Large intestine (tissue), 12 donors: ENCODE measurements at places on chromosomes 5 and 9. TPM values are rescaled to one million over a fixed set of nuclear protein-coding genes. Genes with fewer than 3 reads are reported as not detected.

DNA sequence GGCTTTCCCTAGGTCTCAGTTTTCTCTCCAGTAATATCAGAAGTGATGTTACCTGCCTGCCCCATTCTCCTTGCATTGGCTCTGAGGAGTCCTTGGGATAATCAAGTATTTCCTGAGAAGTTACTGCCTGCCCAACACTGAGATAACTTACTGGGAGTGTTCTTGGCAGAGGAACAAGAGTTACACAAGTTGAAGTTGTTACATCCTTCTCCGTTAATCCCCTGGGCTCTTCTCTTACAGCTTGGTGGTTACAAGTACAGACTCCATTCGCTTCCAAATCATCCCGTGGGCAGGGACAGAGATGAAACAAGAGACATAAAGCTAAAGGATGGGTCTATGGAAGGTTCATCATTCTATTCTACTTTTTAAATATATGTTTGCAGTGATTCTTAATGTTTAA, 74.1 kb upstream of the SAP30L start:
- DNase-seq: no peak
- H3K36me3 ChIP-seq: peaks cover 6% of the 10 kb centered on the region
- H3K27me3 ChIP-seq: no peaks in the 10 kb centered on the region
- H3K4me1 ChIP-seq: no peaks in the 10 kb centered on the region
- no peak overlapping the region for H3K27ac ChIP-seq
- H3K4me3 ChIP-seq: no peak overlapping the region

- no peak overlapping the region for H3K27ac ChIP-seq
- DNase-seq: no peak
- H3K27me3 ChIP-seq: no peaks in the 10 kb centered on the region
- no peaks in the 10 kb centered on the region for H3K4me1 ChIP-seq
- no peaks in the 10 kb centered on the region for H3K36me3 ChIP-seq
Measured at GRCh38 chr5:116437351-116437705, 137.3 kb downstream of the SEMA6A start.

- H3K36me3 ChIP-seq: no peaks in the 10 kb centered on the region
- no peak overlapping the region for H3K27ac ChIP-seq
- H3K27me3 ChIP-seq: no peaks in the 10 kb centered on the region
- no peak for DNase-seq
- H3K4me1 ChIP-seq: no peaks in the 10 kb centered on the region
Measured at GRCh38 chr5:87136096-87136495, 131.6 kb upstream of the RASA1 start.

DNA sequence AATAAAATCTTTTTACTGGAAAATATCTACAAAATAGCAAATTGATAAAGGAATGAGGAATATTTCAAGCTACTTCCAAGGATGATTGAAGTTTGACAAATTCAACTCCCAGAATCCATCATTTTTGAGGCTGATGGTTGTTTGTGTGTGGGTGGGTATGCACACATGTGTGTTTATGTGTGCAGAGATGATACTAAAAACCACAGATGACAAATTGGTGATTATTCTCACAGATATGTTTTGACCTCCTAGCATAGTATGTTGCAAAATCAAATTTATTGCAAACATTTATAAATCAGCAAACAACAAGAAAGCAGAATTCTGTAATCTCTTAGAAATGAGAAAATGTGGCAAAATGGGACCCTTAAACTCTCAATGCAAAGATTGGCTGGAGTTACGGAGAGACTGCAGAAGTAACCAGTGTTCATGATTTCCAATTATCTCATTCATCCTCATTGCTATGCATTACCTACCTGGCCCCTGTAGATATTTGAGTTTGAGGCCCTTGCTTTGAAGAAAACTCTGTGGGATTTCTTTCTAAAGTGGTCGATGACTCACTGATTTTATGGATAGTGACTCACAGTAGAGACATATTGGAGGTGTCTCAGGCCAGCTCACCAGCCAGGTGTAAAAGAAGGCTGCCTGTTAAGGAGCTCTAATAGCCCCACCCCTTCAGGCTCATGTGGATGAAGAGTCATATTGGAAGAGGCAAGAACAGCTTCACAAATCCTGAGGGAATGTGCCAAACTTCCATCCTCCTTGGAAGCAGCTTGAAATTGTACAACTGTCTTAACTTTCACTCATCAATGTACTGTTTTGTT, 44.6 kb upstream of the TMC1 start:
- peak; percentile 92 for DNase-seq
- H3K4me1 ChIP-seq: peaks cover 40% of the 10 kb centered on the region
- H3K4me3 ChIP-seq: no peak overlapping the region
- H3K36me3 ChIP-seq: no peaks in the 10 kb centered on the region

- no peak overlapping the region for H3K27ac ChIP-seq
- H3K4me1 ChIP-seq: peaks cover 11% of the 10 kb centered on the region
- H3K36me3 ChIP-seq: no peaks in the 10 kb centered on the region
- H3K4me3 ChIP-seq: no peak overlapping the region
Measured at GRCh38 chr9:98590101-98590500, 118.6 kb downstream of the GABBR2 start.

DNA sequence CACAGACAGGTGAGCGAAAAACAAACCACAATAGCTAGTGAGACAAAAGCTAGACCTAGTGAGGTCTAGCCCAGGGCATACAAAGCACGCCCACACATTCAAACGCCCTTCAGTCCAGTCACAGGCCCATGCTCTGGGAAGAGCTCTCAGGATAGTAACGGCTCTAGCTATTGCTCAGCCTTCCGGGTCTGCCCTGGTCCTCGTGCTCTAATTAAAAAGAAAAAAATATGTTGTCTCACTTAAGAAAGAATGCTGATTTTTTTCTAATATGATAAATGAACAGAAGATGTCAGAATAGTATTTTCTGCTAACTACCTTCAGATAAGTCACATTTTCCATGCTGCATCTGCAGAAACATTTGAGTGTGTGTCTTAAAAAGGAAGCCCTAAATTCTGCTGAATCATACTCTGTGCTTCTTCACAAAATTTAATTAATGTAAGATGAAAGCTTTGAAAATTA, 94.5 kb downstream of the PLPP1 start:
- H3K27ac ChIP-seq: peak overlapping the region; percentile 61
- H3K4me1 ChIP-seq: no peaks in the 10 kb centered on the region
- H3K27me3 ChIP-seq: no peaks in the 10 kb centered on the region
- no peak for DNase-seq
- no peak overlapping the region for H3K4me3 ChIP-seq

- H3K4me1 ChIP-seq: peaks cover 17% of the 10 kb centered on the region
- no peak overlapping the region for H3K4me3 ChIP-seq
- no peak for DNase-seq
- H3K27ac ChIP-seq: no peak overlapping the region
Measured at GRCh38 chr9:89438194-89438593, 59.7 kb downstream of the SEMA4D start.

DNA sequence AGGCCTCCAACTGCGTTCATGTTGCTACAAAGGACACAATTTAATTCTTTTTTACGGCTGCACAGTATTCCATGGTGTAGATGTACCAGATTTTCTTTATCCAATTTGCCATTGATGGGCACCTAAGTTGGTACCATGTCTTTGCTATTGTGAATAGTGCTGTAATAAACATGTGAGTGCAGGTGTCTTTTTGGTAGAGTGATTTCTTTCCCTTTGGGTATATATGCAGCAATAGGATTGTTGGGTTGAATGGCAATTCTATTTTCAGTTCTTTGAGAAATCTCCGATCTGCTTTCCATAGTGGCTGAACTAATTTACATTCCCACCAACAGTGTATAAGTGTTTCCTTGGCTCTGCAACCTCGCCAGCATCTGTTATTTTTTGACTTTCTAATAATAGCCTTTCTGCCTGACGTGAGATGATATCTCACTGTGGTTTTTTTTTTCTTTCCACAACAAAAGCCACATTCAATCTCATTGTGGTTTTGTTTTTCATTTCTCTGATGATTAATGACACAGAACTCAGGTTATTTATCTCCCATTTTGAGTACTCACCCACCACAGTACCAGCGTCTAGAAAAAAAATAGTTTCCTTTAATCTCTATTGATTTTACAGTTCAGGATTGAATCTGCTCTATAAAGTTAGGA, 21.9 kb downstream of the ARRDC3 start:
- H3K27ac ChIP-seq: no peak overlapping the region
- H3K27me3 ChIP-seq: no peaks in the 10 kb centered on the region
- no peak overlapping the region for H3K4me3 ChIP-seq
- H3K36me3 ChIP-seq: no peaks in the 10 kb centered on the region

DNA sequence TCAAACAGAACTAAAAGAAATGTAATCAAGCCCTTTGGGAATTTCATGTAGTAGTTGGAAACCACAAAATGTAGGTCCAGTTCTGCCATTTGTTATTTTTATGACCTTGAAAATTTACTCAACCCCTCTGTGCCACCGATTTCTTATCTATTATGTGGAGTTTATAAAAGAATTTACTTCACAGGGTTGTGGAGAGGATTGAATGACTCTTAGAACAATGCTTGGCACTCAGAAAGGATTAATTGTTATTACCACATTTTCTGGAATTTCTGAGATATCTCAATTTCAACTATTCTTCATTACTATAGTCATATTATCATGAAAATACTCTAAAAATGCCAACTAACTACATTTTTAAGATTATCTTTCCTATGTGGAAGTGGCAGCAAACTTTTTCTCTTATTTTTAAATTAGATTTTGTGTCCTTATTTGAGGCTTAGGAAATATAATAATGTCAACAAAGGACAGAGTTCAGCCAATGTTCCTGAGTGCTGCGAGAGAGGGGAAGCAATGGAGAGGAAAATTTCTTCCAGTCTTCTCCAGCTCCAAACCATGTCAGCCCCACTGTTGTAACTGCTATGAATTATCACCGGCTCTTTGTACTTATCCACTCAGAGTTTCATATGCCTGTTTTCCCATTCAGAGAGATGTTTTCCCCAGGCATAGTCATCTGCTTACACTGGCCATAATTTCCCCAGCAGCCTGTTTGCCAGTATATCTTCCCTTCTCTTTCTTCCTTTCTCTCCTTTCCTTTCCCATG, 525.6 kb downstream of the SPATA31D1 start:
- no peak overlapping the region for H3K27ac ChIP-seq
- no peaks in the 10 kb centered on the region for H3K4me1 ChIP-seq
- no peak for DNase-seq
- no peaks in the 10 kb centered on the region for H3K27me3 ChIP-seq

DNA sequence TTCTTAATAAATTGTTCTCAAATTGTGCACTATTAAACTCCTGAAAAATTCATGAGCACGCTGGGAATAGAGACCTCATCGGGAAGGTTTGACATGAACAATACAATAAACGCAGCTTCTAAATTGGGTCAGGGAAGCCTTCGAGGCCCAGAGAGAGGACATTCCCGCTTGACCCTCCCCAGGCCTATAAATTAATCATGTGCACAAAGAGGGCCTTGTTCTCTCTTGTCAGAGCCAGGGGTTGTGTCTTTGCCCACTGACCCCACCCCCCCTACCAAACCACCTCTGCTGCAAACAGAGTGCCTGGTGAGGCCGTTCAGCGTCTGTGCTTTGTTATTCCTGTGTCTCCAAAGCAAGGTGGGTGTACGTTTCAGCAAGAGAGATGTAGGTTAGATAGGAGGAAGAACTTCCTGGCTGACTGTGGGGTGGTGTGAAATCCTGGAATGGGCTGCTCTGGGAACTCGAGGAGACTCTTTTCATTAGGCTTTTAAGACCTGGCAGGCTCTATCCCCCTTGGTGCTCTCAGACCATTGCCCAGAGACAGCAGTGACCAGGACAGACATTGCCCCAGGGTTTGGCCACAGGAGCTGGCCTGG, 18.2 kb upstream of the DAB2IP start:
- peaks cover 40% of the 10 kb centered on the region for H3K4me1 ChIP-seq
- no peaks in the 10 kb centered on the region for H3K36me3 ChIP-seq
- DNase-seq: no peak
- no peak overlapping the region for H3K4me3 ChIP-seq
- H3K27me3 ChIP-seq: no peaks in the 10 kb centered on the region
- no peak overlapping the region for H3K27ac ChIP-seq

DNA sequence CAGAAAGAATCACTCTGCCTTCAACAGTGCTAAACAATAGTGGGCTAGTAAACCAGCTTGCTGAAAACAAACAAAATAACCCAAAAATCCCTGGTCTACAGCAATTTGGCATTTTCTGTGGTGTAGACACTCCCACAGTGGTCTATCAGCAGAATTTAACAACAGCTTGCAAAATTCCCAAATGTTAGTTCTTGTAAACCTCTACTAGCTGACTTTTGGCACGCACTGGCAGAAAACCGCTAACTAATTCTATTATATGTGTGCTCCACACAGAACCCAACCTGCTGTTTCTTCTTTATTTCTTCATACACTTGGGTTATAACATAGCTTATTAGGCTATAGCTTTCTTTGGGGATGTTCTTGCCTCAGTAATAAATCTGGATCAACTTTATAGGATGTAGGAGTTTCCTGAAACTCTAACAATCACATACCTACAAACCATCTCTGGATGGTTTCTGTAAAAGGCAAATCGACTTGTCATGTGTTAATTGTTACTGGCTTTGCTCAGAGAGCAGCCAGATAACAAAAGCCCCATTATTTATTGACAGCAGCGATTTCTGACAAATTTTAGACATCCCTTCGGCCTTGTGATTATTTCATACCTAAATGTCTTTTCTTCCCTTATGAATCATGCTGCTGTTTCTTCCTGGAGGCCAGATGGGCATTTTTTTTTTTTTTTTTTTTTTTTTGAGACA, 82.7 kb upstream of the NAA35 start:
- H3K27ac ChIP-seq: no peak overlapping the region
- no peaks in the 10 kb centered on the region for H3K4me1 ChIP-seq
- H3K27me3 ChIP-seq: no peaks in the 10 kb centered on the region
- H3K36me3 ChIP-seq: no peaks in the 10 kb centered on the region

- peaks cover 2% of the 10 kb centered on the region for H3K36me3 ChIP-seq
- H3K27ac ChIP-seq: peak overlapping the region; percentile 44
- H3K27me3 ChIP-seq: no peaks in the 10 kb centered on the region
- peak overlapping the region; percentile 75 for H3K4me3 ChIP-seq
- DNase-seq: no peak
- peaks cover 12% of the 10 kb centered on the region for H3K4me1 ChIP-seq
Measured at GRCh38 chr5:177023303-177023664, 788 bp downstream of the ZNF346 start.

GRCh38 chr5:73486119-73486899, 11.9 kb upstream of the BTF3 start:
- H3K36me3 ChIP-seq: no peaks in the 10 kb centered on the region
- peaks cover under 1% of the 10 kb centered on the region for H3K27me3 ChIP-seq
- H3K4me1 ChIP-seq: no peaks in the 10 kb centered on the region
- H3K4me3 ChIP-seq: no peak overlapping the region
- DNase-seq: no peak

GRCh38 chr5:96709152-96709821, 47.1 kb downstream of the CAST start:
- H3K4me3 ChIP-seq: no peak overlapping the region
- peaks cover 28% of the 10 kb centered on the region for H3K4me1 ChIP-seq
- H3K27me3 ChIP-seq: no peaks in the 10 kb centered on the region
- DNase-seq: no peak

LMX1B gene
- 0.96 TPM for polyA plus RNA-seq

NMUR2 gene
- polyA plus RNA-seq: 0.75 TPM

WDR31 gene
- 2.8 TPM for polyA plus RNA-seq

C9orf153 gene
- 0.22 TPM for polyA plus RNA-seq

SGCD gene
- 9.0 TPM for polyA plus RNA-seq
